Fibroblast of skin of left quadriceps (primary cell): ENCODE measurements at places on chromosomes 6 and 20.

GRCh38 chr6:144776031-144776819 lies 491.1 kb downstream of the UTRN start:
- DNase-seq, result no peak

DNA sequence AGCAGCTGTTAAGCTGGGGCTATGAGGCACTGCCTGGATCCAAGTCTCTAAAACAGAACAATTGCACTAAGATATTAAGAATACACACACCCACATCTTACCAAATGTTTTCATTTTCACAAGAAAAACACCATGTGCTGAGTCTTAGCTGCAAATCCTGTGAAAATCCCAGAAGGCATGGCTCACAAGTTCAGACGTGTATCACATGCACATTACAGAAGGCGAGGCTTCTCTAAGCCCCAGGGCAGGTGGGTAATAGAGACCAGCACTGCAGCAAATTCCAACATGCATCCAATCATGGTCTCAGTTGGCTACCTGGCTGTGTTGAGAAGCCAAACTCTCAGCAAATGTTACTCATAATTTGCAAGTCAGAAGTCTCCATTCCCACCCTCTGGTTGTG lies 16.2 kb upstream of the CST3 start:
- no peak for DNase-seq

DNA sequence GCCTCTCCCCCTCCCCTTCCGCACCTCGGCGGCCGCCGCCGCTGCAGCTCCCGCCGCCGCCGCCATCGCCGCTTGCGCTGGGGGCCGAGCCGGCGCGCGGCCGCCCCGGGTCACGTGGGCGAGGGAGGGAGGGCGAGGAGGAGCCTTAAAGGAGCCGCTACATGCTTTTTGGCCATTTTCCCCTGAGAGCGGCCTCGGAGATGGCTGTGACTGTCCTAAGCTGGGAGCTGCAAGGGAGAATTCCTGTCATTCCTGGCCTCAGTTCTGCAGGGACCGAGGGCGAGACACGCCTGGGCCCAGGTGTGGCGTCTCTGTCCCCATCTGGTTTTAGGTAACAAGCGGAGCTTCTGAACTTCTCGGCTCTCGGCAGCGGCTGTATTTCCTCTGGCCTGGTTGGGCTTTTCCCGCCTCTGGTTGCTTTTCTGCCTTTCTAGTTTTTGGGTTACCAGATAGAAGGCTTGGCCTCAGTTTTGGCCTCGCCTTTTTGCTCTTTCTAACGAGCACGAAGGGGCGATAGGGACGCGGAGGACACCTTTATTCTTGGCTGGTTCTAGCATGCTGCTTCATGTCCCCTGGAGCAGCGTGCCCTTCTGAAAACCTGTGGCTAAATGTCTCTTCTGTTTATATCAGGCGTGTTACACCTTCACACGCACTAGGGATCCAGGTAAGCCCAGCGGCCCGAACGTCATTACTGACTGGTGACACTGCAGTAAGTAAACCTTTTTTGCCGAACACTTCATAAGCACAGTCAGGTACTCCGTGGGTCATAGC lies at the start of gene EHMT2:
EHMT2 (minus strand) TSS at position 87 of the 771 bp plus-strand sequence; CDS start at position 66, 21 bp downstream.
- DNase-seq, result peak; percentile 49

DNA sequence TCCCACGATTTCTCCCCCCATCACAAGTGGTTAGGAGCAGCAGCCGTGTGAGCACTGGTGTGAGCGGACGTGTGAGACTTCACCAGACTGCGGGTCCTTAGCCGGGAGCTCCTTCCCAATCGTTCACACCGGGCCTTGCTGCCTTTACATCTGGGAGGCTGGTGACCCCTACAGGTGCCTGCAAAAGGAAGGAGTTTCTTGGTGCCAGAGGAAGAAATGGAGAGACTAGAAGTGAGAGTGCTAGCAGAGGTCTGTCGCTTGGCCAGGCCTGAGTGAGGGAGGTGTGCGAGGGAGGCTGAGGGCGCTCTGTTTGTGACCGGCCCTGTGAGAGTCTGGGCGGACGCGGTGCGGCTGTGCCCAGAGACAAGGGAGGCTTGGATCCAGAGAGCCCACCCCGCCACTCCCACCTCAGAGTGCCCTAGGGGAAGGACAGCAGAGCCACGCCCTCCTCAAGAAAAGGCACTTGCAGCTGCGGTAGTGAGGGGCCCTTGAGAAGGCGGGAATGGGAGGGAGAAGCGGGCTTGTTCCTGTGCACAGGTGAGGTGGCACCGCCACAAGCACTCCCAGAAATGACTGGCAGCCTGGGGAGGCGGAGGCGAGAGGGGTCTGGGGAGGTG lies 10.0 kb upstream of the ARMC2 start:
- no peak for DNase-seq

DNA sequence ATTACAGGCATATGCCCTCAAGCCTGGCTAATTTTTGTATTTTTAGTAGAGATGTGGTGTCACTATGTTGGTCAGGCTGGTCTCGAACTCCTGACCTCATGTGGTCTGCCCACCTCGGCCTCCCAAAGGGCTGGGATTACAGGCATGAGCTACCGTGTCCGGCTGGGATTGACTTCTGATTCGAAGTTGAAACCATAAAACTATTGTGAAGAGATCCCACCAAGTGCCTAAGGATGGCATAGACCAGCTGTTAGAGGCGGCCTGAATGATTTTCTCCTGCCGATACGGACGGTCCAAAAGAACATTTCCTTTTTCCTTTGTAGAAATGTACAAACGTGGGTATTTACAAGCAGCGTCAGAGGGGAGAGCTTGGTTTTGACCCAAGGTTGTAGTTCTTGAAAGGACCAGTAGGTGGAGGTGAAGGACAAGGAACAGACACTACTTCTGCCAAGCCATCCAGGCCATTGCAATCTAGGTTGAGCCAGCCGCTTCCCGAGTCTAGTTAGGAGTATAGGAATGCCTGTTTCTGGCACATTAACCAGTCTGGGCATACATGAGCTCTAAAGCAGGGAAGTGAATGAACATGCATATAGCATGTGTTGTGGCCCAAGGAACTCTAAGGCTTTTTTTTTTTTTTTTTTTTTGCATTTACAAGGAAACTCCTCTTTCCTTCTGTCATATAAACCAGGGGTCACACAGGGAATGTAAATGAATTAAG lies 29.0 kb downstream of the MOCS3 start:
- peak; percentile 74 for DNase-seq

- no peak for DNase-seq
Measured at GRCh38 chr20:23048283-23049200, 930 bp downstream of the THBD start.

DNA sequence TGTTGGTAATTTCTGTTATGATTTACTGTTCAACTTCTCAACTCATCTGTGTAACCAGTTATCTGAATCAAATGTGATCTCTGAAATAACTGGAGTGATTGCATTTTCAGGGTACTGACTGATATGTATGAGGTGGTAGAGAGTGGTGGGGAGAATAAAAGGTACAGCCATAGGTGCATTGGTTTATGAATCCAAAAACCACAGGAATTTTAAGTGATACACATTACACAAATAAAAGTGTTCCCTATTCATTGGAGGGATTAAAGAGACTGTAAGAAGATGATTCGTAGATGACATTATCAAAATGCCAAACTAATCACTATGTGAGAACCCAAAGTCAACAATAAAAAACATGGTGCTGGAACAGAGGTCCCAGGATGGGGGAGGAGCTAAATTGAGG lies 158.7 kb upstream of the RSPO3 start:
- no peak for DNase-seq

DNA sequence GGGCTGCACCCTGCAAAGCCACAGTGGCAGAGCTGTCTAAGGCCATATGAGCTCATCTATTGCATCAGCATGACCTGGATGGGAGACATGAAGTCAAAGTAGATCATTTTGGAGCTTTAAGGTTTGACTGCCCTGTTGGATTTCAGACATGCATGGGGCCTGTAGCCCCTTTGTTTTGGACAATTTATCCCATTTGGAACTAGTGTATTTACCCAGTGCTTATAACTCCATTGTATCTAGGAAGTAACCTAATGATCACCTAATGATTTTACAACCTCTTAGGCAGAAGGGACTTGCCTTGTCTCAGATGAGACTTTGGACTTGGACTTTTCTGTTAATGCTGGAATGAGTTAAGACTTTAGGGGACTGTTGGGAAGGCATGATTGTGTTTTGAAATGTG lies 575.4 kb downstream of the EPM2A start:
- DNase-seq, result no peak

DNA sequence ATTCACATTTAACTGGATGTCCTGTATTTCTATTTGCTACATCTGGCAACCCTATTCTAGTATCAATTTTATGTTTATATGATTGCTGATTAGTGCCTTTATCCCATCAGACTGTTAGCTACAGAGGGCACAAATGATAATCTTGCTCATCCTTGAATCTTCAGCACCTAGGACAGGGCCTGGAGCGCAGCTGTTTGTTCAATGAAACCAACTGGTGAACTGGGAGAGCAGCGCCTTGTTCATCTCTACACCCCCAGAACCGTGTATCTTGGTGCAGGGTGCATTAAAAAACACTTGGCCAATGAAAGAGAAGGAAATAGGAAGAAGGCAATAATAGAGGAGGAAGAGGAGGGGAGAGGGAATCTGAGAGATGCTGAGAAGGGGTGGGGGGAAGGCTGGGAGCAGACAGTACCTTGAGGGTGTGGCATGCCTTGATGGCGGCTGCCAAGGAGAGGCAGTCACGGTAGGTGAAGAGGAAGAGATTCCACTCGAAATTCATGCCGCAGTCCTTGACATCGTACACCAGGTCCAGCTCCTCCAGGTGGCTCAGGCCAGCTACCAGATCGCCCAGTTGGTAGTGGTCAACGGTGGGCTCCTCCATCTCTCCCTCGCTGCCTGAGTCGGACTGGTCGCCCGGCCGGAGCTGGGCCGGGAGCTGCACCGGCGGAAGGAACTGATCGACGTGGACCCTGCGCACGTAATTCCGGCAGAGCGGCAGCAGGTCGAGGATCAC lies 15.5 kb downstream of the TMEM151B start:
- DNase-seq, result no peak

GRCh38 chr6:13355043-13355945 lies 27.0 kb upstream of the TBC1D7 start:
- peak; percentile 94 for DNase-seq

- DNase-seq, result no peak
Measured at GRCh38 chr20:33169176-33169794, 1.3 kb downstream of the BPIFA2 start.

DNA sequence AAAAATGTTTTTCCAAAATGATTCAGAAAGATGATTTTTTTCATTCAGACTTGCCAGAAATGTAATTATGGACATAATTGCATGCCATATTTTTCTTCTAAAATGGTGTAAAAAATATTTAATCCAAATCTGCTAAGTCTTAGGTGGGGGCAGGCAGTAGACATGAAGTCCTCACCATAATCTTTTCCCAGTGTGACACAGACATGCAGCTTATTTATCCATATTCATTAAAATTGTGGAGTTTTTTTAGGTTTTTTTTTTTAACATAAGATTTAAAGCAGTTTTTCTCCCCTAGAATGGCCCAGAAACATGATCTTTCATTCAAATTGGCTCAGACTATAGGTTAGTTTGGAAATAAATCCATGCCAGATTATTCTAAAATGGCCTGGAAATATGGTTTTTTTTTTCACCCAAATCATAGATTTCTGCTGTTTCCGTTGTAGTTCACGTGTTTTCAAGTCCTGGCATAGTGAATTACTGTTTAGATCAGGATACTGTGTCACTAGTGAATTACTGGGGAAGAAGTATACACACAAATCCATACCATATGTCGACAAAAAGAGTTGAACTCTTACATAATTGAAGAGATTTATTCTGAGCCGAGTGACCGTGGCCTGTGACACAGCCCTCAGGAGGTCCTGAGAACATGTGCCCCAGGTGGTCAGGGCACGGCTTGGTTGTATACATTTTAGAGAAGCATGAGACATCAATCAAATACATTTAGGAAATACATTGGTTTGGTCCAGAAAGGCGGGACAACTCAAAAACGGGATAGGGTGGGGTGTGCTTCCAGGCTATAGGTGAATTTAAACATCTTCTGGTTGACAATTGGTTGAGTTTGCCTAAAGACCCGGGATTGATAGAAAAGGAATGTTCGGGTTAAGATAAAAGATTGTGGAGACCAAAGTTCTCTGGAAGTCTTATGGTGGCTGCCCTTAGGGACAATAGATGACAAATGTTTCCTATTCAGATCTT lies 33.9 kb downstream of the ZNF133 start:
- no peak for DNase-seq
